ENCODE measurements at places on chromosomes 5 and 9.

GRCh38 chr5:55231029-55231918, 2.1 kb downstream of the CCNO start:
- peak; percentile 50 for DNase-seq

DNA sequence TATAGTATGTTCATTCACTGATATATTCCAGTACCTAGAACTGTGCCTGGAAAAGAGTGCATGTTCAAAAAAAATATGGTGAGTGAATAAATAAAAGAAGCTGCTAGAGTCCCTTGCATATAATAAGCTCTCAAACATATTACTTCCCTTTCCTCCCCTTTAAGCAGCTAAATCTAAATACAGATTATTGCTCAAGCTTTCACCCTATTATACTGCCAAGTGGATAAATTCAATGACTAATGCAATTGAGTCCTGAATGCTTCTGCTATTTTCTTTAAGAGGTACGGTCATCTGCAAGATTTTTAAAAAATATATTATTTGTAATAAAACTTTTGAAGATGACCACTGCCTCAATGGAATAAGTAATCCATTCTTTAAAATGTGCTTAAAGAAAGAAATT, 248.4 kb downstream of the PLK2 start:
- DNase-seq = no peak

DNA sequence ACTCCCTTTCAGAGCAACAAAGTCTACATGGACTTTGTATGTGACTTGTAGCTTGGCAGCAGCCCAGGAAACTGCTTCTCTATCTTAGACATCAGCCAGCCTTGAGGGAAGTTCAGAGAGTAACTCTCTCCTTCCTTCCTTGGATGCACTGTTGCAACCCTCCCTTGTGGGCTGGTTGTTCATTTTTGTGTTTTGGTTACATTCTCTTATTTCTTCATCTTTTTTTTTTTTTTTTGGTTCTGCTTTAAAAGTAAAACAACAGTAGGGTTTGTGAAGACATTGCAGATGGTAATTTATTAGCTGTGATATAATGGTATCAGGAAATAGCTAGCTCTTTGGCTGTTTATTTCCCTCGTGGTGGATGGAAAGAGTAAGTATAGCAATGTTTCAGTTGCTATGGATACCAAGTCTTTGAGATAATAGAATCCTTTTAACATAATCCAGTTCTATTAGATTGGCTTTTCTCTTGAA, 97.9 kb upstream of the MAMDC2 start:
- DNase-seq = peak; percentile 56

- DNase-seq = no peak
These were observed 383.8 kb downstream of the TMEM232 start for GRCh38 chr5:110342683-110343082.

GRCh38 chr5:137316346-137316736, 182.8 kb downstream of the SPOCK1 start:
- DNase-seq = peak; percentile 32

DNA sequence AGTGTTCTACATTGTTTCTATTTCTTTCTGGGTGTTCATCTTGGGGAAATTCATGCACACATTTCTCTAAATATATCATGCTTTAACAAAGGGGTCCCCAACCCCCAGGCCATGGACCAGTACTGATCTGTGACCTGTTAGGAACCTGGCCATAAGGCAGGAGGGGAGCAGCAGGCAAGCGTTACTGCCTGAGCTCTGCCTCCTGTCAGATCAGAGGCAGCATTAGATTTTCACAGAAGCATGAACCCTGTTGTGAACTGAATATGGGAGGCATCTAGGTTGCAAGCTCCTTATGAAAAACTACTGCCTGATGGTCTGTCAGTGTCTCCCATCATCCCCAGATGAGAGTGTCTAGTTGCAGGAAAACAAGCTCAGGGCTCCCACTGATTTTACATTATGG, 270.0 kb downstream of the AGTPBP1 start:
- no peak for DNase-seq

DNA sequence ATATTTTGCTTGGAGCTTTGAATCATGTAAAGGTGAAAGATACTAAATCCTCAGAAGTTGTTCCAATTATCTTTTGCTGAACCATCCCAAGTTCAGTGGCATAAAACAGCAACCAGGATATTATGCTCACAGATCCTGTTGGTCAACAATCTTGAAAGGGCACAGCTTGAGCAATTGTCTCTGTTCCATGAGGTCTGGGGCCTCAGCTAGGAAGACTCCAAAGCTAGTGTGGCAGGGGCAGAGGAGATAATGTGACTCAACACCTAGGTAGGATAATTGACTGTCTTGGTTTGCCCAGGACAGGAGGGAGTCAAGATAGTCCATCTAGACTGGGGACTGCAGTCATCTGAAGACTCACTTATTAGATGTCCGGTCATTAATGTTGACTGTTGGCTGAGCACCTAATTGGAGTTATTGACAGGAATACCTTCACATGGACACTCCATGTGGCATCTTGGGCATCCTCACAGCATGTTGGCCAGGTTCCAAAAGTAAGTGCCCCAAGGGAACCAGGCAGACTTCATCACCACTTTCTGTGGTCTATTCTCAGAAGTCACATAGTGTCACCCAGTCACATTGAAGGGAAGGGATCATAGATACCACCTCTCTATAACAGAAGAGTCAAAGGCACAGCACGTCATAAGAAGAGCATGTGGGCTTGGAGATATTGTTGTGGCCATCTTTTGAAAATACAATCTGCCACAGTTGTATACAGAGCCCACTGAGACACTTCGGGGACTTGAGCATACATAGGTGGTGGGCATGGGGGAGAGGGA, 88.4 kb upstream of the GPBP1 start:
- no peak for DNase-seq

Measured in dermis blood vessel endothelial cell (primary cell).